ENCODE measurements at places on chromosomes 16 and 17.

DNA sequence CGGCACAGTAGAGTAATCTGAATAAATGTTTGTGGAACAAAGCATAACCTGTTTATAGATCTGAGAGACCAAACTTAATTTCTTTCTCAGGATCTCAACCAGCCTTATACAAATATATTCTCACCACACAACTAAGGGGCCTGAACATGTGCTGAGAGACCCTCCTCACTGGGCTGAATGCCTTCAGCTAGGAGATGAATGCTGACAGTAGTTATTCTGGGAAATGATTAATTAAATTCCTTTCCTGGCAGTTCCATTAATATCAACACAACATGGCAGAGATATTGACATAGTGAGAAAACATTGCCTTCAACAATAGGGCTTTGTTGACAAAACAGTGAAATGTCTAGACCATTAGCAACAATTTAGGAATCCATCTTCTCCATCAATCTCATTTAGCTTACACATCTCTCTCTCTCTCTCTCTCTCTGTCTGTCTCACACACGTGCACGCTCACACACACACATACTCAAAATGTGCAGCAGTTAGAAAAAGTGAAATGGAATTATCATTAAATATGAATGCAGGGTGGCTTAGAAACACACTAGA, 780.8 kb upstream of the CDH8 start:
- DNase-seq = no peak

- peak; percentile 82 for DNase-seq
Measured at GRCh38 chr16:67393111-67393787, at the start of gene TPPP3. Gene TPPP3 (minus strand): TSS chr16:67393498. CDS start chr16:67391111, 2,387 bp downstream.

DNA sequence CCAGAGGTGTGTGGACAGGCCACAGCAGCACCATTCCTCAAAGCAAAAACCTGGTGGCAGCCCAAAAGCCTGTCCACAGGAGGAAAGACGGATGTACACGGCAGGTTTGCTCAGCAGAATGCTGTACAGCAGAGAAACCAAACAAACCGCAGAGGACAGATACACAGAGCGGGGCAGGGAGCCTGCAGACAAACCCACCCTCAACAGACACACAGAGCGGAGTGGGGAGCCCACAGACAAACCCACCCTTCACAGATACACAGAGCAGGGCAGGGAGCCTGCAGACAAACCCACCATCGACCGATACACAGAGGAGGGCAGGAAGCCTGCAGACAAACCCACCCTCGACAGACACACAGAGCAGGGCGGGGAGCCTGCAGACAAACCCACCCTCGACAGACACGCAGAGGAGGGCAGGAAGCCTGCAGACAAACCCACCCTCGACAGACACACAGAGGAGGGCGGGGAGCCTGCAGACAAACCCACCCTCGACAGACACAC, 53.0 kb upstream of the METRNL start:
- no peak for DNase-seq

GRCh38 chr16:20382202-20382948, 22.2 kb downstream of the PDILT start:
- DNase-seq = no peak

DNA sequence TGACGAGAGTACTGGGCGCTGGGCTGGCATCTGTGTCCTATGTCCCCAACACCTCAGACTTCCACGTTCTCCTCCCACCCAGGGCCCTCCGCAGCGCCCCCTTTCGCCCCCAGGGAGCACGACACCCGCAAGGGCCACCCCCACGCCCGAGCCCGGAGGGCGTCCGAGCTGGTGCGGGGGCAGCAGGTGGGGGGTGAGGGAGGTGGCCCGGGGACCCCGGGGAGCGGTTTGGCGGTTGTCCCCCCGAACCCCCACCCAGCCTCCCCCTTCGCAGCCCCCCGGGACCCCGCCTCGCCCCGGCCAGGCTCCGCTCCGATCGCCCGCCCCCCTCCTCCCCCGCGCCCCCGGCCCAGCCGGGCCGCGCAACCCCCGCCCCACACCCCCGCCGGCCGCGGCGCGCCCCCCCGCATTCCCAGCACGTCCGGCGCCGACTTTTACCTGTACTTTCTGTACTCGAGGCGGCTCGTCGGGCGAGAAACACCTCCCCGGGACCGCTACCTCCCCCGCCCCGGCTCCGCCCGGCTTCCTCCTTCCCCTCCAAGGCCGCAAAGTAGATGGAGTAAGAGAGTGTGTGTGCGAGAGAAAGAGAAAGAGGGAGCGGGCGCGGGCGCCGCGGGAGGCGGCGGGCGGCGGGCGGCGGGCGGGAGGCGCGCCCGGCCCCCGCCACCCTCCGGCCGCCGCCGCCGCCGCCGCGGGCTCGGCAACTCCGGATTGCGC, 901 bp downstream of the CDYL2 start:
- DNase-seq = no peak

DNA sequence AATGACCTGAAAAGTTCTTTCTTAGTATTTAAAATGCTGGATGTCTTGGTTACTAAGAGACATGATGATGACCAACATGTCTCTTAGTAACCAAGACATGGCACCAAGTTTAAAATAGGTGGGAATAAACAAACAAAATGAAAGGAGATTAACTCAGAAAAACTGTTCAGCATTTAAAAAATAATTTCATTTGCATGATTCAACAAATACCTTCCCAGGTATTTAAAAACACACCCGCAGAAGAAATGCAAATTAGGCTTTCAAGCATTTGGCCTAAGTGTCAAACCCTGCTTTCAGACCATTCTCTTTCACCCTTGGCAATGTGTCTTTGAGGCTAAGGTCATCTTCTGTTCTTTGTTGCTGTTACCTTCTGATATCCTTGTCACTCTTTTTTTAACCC, 91.4 kb upstream of the CORO6 start:
- no peak for DNase-seq

DNA sequence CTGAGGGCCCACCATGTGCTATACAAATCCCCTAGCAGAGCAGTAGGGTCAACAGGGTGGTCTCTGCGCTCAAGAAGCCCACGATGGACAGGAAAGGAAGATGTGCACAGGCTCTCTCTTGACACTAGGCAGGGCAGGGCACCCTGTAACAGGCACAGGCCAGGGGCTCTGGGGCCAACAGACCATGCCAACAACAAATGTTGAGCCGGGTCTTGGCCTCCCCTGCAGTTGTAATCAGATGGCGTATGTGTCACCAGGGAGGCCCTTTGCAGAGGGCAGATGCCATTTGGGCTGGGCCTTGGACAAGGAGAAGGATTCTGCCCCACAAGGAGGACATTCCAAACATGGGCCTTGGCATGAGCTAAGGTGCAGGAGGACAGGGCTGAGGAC, 5.3 kb downstream of the TRPV1 start:
- no peak for DNase-seq

- DNase-seq = peak; percentile 23
Measured at GRCh38 chr17:70157151-70157550, 12.2 kb upstream of the KCNJ2 start.

DNA sequence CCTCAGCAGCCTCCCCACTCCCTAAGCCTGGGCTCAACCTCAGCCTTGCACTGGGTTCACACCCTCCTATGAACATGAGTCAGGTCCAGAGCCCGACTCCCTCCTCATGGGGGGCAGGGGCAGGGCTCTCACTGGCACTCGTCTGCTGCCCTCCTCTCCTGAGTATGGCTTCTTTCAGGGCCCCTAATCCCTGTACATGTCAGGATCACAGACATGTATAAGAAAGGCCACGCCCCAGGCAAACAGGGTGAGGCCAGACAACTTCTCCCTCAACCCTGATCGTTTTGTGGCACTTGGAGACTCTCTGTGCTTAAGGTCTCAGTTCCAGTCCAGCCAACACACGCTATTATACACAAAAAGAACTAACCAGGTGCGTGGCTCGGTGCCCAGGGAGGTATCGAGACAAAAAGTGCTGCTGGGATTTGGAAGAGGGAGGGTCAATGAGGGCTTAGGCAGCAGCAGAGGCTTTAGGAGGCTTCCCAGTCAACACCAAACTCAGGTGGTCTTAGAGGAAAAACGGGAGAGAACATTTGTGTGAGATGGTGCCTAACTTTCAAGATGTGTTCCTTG, 45.2 kb downstream of the CMTM3 start:
- no peak for DNase-seq

DNA sequence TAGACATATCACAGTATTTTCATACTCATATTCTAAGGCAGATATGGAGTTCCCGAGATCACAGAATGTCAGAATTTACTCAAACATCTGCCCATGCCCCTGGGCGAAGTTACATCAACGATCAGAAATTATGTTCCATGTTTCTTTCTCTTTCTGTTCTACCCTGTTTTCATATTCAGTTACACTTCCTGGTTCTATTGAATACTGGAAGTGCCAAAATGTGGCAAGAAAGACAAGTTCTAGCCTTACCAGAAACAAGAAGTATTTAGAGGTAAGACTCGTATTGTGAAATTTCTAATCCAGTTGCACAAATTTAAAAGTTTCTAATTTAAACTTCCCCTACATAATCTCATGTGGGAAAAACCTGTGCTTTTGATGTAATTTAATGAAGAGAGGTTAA, 36.1 kb downstream of the KCNJ2 start:
- no peak for DNase-seq

DNA sequence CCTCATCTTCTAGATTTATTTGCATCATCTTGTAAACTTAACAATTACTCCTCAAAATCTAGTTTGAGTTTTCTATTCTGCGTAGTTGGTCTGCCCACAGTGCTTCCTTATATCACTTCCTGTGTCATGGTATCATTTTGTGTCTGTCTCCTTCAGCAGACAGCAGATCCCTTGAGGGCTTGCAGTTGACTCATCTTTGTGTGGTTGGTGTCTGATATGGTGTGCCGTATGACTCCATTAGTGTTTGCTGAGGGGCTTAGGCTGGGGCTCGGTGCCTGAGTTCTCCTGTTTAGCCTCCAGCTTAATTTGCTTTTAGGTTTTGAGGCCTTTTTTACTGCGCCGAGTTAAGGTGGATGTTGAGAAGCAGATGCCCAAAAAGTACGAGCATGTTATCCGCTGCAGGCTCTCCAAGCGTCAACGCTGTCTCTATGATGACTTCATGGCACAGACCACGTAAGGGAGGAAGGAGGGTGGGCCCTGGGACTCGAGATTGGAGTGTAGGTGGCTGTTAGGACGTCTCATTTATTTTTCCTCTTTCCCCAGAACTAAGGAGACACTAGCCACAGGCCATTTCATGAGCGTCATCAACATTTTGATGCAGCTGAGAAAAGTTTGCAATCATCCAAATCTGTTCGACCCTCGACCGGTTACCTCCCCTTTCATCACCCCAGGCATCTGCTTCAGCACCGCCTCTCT, 16.9 kb downstream of the SRCAP start:
- no peak for DNase-seq

- peak; percentile 76 for DNase-seq
Measured at GRCh38 chr17:63848834-63849689, 6.6 kb upstream of the SMARCD2 start.

- peak; percentile 78 for DNase-seq
Measured at GRCh38 chr16:68528686-68529379, 10.3 kb upstream of the ZFP90 start.

DNA sequence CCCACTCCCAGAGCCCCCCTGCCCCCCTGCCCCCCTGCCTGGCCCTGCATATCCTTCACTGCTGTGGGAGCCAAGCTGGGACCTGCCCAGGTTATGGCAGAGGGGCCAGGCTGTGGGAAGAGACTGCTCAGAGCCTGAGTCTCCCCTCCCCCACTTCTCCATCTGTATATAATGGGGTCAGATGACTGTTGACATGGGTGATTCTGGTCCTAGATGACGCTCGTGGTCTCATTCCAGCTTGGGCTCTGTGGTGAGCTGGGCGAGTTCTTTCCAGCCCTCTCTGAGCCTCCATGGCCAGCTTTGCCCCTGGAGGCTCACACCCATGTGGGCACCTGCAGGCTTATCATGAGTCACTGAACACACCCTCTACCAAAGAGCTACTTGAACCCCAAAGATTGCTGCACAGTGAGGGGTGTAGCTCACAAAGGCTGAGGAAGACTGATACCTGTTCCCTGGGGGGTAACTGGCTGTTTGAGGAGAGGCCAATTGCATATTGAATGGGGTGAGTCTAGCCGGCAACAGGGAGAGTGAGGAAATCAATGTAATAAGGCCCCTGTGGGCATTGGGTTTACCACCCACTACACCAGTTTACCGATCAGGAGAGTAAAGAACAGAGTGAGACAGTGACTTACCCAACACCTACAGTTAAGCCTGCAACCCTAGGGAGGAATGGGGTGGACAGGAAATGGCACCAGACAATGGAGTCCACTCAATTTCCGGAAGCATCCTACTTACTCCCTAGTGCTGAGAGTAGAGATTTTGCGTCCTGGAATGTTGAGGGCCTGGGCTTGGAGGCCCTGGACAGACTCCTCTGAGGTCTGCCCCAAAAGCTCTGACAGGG, 4.2 kb upstream of the SREBF1 start:
- peak; percentile 54 for DNase-seq

GRCh38 chr17:78764871-78765270, 17.2 kb downstream of the CYTH1 start:
- no peak for DNase-seq

GRCh38 chr17:66747578-66748275, 87.2 kb upstream of the CACNG5 start:
- no peak for DNase-seq

DNA sequence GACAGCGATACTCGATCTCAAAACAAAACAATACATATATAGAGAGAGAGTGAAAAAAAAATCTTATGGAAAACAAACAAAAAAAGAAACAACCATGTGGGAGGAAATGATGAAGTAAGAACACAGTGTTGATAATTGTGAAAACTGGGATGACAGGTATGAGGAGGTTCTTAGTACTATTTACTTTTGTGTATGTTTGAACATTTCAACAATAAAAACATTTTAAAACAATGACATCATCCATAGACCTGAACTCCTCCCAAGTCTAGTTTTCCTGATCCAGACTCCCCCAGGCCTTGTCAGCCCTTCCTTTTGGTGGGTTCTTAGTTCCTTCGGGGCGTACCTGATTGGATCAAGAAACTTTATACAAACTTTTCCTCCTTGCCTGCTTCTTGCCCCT, 51.7 kb downstream of the CCDC42 start:
- DNase-seq = no peak

DNA sequence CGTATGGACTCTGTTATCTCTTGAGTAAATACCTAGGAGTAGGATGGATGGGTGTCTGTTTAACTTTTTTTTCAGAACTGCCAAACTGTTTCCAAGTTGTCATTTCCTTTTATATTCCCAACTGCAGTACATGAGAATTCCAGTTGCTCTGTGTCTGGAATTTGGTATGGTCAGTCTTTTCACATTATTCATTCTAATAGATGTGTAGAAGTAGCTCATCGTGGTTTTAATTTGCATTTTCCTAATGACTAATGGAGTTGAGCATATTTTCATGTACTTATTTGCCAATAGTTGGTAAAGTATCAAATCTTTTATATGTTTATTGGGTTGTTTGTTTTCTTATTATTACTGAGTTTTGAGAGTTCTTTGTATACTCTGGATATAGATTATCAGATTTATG, 27.0 kb downstream of the MRTFB start:
- DNase-seq = no peak

DNA sequence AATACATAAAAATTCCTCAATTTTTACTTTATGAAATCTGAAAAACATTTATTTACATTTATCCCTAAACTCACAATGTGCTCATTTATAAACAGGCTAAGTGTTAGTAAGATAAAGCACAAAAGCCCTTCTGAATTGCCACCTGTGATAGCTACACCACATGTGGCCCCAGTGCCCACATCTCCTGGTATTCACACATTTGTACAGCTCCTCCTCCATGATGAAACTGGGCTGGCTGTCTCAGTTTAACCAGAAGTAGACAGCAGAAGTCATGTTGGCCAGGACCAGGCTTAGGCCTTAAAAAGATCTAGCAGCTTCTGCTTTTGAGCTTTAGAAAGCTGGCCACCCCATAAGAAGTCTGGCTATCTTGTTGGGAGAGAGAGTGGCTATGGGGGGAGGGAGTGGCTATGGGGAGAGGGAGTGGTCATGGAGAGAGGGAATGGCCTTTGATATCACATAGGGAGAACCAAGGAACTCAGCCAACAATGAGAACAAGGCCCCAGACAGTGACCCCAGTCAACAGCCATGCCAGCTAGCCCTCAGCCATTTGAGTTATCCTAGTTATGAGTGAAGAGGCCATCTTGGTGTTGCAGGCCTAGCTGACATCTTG, 47.4 kb downstream of the CEP95 start:
- no peak for DNase-seq
